HFFc6 (cell line): ENCODE measurements at places on chromosomes 7 and 10. TPM values are rescaled to one million over a fixed set of nuclear protein-coding genes. Genes with fewer than 3 reads are reported as not detected.

DNA sequence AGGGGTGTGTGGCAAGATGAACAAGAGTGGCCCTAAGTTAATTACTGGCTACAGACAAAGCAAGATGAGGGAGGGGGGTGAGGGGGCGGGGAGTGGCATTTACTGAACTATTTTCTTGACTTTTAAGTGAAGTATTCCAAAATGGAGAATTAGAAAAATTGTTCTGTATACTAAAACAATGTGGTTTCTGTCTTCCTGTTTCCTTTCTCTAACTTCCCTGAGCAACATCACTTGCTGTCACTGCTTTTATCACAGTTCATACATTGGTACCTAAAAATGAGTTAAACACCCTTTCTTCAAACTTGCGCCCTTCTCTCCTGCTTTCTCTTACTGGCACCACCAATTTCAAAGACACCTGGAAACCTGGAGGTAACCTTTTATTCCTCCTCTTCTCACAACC lies 21.6 kb downstream of the PDZD8 start:
- H3K4me3 ChIP-seq = no peak overlapping the region
- peaks cover 21% of the 10 kb centered on the region for H3K4me1 ChIP-seq
- no peak for DNase-seq
- H3K27me3 ChIP-seq = no peaks in the 10 kb centered on the region
- H3K36me3 ChIP-seq = no peaks in the 10 kb centered on the region

GRCh38 chr7:2959103-2959680 lies 84.5 kb downstream of the CARD11 start:
- peaks cover 6% of the 10 kb centered on the region for H3K27me3 ChIP-seq
- H3K36me3 ChIP-seq = no peaks in the 10 kb centered on the region
- no peak for DNase-seq

GRCh38 chr7:144842377-144842851 lies 6.6 kb upstream of the TPK1 start:
- H3K36me3 ChIP-seq = no peaks in the 10 kb centered on the region
- DNase-seq = no peak
- no peak overlapping the region for H3K27ac ChIP-seq
- no peaks in the 10 kb centered on the region for H3K4me1 ChIP-seq

GRCh38 chr7:47724335-47724982 lies 142.5 kb upstream of the TNS3 start:
- H3K27me3 ChIP-seq = peaks cover 3% of the 10 kb centered on the region; the same call in 1 of the 2 replicates
- peak; percentile 23 for DNase-seq
- H3K4me1 ChIP-seq = peaks cover 23% of the 10 kb centered on the region
- H3K27ac ChIP-seq = peak overlapping the region; percentile 50
- no peak overlapping the region for H3K4me3 ChIP-seq

DNA sequence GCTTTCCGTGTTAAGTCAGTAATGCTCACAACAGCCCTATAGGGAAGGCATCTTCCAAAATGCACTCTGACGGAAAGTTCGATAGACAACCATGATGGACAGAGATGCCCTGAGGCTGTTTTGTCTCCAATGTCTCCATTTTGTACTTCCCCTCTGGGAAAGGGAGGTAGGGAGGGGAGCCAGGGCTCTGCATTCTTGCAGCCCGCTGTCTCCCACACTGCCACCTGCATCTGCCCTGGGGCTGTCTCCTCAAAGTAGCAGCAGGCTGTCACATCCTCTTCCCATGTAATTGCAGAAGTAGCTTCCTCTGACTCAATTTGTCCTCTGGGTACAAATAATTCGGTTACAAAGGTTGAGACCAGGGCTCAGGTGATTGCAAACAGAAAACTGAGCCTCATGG lies 131.4 kb downstream of the GPAM start:
- H3K27me3 ChIP-seq = no peaks in the 10 kb centered on the region; the same call in 1 of the 2 replicates
- H3K4me3 ChIP-seq = no peak overlapping the region
- H3K36me3 ChIP-seq = no peaks in the 10 kb centered on the region
- no peaks in the 10 kb centered on the region for H3K4me1 ChIP-seq

- H3K4me3 ChIP-seq = no peak overlapping the region
- peaks cover 8% of the 10 kb centered on the region; the same call in 1 of the 2 replicates for H3K4me1 ChIP-seq
- H3K27ac ChIP-seq = no peak overlapping the region
- DNase-seq = no peak
Observed at GRCh38 chr10:88385601-88386203, 197.4 kb downstream of the RNLS start.

GRCh38 chr10:77249901-77250459 lies 387.6 kb downstream of the KCNMA1 start:
- H3K4me1 ChIP-seq = peaks cover 67% of the 10 kb centered on the region
- no peak overlapping the region for H3K27ac ChIP-seq
- no peak overlapping the region for H3K4me3 ChIP-seq
- DNase-seq = no peak
- no peaks in the 10 kb centered on the region; the same call in 1 of the 2 replicates for H3K27me3 ChIP-seq
- peaks cover 8% of the 10 kb centered on the region for H3K36me3 ChIP-seq

DNA sequence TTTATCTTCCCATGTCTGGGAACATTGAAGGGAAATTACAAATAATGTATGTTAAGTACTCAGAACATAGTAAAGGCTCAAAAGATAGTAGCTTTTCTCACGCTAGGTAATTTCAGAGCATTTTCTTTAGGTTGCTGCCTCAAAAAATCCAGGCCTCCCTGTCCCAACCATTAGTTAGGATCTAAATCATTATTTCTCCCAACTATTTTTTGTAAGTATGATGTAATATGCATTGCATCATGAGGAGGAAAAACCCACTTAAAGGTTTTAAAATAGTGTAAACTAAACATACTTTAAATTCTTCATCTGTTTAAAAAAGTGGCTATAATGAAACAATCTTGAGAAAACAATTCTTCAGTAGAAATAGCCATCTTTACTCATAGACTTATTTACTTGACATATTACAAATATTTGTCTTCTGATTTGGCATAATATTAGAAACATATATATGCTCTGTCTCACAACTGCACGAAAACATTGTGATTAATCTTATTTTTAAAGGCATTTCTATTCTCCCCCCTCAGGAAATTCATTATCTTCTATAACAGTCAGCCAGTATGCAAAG lies 329.3 kb downstream of the ELMO1 start:
- H3K36me3 ChIP-seq = no peaks in the 10 kb centered on the region
- no peak overlapping the region for H3K27ac ChIP-seq
- H3K4me3 ChIP-seq = no peak overlapping the region
- H3K27me3 ChIP-seq = peaks cover 2% of the 10 kb centered on the region

Gene PAPSS2
- 422 to 607 TPM (median 498 TPM) in 3 replicates for total RNA-seq

- no peak for DNase-seq
- no peaks in the 10 kb centered on the region for H3K27me3 ChIP-seq
- no peak overlapping the region for H3K27ac ChIP-seq
- H3K4me3 ChIP-seq = no peak overlapping the region
- no peaks in the 10 kb centered on the region for H3K4me1 ChIP-seq
Observed at GRCh38 chr7:70132852-70133690, 534.8 kb downstream of the AUTS2 start.

- DNase-seq = no peak
- H3K4me3 ChIP-seq = no peak overlapping the region
- peak overlapping the region; percentile 25; the same call in 1 of the 2 replicates for H3K27ac ChIP-seq
- H3K4me1 ChIP-seq = peaks cover 51% of the 10 kb centered on the region
- 0 out of 2 replicates have a peak, but pooled peaks cover 5% of the 10 kb centered on the region for H3K36me3 ChIP-seq
Observed at GRCh38 chr7:28088901-28089714, 91.5 kb downstream of the JAZF1 start.

Gene ST8SIA6
- 0.16 TPM in 1 of 3 replicates, not detected in the others for total RNA-seq

GRCh38 chr10:94630017-94630688 lies 53.4 kb upstream of the CYP2C18 start:
- H3K4me1 ChIP-seq = no peaks in the 10 kb centered on the region
- no peak overlapping the region for H3K27ac ChIP-seq
- DNase-seq = peak; percentile 12
- H3K4me3 ChIP-seq = no peak overlapping the region

DNA sequence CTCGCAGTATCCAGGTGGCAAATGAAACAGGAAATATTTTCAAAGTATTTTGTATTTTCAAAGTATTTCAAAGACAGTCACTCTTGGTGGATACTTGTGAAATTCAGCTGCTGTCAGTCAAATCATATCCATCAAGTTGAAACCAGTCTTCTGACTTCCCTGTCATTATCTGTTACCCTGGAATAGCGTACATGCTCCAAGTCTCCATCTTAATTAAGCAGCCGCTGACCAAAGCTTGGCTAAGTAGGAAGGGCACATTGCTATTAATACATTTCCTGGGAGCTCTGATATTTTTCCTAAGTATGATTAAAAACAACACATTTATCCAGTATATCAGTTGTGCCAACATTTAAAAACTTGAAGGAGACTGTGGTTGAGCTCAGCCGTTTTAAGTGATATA lies 112.2 kb downstream of the ZMYND11 start:
- no peaks in the 10 kb centered on the region for H3K4me1 ChIP-seq
- no peak overlapping the region for H3K27ac ChIP-seq
- no peak overlapping the region for H3K4me3 ChIP-seq
- DNase-seq = no peak

GRCh38 chr10:3445648-3446047 lies 273.1 kb upstream of the PITRM1 start:
- no peak overlapping the region for H3K27ac ChIP-seq
- H3K36me3 ChIP-seq = no peaks in the 10 kb centered on the region
- H3K4me3 ChIP-seq = no peak overlapping the region
- peaks cover 7% of the 10 kb centered on the region for H3K27me3 ChIP-seq
- H3K4me1 ChIP-seq = peaks cover 11% of the 10 kb centered on the region

DNA sequence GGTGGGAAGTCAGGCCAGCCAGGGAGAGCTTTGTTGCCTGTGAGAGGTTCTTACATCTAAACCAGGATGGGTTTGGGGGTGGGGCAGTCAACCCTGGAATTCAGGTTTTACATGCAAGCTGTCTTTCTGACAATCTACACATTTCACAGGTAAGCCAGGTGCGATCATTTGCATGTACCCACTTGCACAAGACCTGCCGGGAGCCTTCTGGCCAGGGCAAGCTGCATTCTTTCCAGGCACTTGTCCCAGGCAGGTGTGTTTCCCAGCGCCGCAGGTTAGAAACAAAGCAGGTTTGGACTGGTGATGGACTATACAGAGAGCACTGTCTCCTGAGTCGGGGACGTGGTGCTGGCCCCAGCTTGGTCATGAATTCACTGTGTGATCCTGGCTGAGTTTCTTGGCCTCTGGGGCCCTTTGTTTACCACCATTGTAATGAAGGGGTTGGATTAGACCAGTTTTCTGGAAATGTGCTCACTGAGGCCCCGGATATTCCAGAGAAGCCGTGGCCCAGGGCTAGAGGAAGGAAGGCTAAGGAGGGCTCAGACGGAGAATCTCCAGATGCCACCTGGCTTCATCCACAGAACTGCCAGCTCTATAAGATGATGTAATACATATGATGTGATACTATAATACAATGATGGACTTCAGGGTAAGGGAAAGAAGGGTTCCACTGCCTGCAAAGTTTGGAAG lies 205.2 kb upstream of the SVIL start:
- H3K4me3 ChIP-seq = no peak overlapping the region
- H3K4me1 ChIP-seq = no peaks in the 10 kb centered on the region
- H3K36me3 ChIP-seq = 0 out of 2 replicates have a peak, but pooled peaks cover 5% of the 10 kb centered on the region
- DNase-seq = no peak
- no peak overlapping the region for H3K27ac ChIP-seq

- no peaks in the 10 kb centered on the region for H3K27me3 ChIP-seq
- no peak overlapping the region for H3K27ac ChIP-seq
- peaks cover 25% of the 10 kb centered on the region for H3K36me3 ChIP-seq
- no peak for DNase-seq
Observed at GRCh38 chr7:65974876-65975275, 7.1 kb downstream of the GUSB start.

DNA sequence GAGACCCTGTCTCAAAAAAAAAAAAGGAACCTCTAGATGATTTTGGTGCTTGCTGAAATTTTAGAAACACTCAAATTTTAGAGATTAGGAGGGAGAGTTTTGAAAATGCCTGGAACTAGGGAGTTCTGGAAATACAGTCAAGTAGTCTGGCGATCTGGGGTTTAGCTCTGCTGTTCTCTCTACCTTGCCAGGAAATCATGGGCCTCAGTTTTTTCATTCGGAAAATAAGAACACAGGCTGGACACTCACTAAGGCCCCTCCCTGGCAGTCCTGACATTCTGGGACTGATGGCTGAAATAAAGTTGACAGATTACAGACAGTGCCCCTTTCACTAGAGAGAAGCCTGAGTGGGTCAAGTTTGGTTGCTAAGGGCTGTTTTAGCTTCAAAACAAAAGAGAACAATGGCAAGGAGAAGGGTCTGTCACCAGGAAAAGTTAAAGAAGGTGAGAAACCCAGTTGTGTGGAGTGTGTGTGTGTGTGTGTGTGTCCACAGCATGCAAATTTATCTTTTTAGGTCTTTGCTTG lies 25.0 kb upstream of the CALN1 start:
- H3K27ac ChIP-seq = no peak overlapping the region
- H3K27me3 ChIP-seq = peaks cover 2% of the 10 kb centered on the region
- no peak for DNase-seq
- no peaks in the 10 kb centered on the region for H3K4me1 ChIP-seq

Gene EPO
- total RNA-seq = not detected in 3 replicates

- H3K27me3 ChIP-seq = no peaks in the 10 kb centered on the region; the same call in none of the 2 replicates
- H3K4me1 ChIP-seq = peaks cover 26% of the 10 kb centered on the region
- DNase-seq = no peak
- no peaks in the 10 kb centered on the region for H3K36me3 ChIP-seq
- no peak overlapping the region for H3K4me3 ChIP-seq
- no peak overlapping the region for H3K27ac ChIP-seq
Observed at GRCh38 chr7:135769005-135769802, 20.6 kb upstream of the FAM180A start.

DNA sequence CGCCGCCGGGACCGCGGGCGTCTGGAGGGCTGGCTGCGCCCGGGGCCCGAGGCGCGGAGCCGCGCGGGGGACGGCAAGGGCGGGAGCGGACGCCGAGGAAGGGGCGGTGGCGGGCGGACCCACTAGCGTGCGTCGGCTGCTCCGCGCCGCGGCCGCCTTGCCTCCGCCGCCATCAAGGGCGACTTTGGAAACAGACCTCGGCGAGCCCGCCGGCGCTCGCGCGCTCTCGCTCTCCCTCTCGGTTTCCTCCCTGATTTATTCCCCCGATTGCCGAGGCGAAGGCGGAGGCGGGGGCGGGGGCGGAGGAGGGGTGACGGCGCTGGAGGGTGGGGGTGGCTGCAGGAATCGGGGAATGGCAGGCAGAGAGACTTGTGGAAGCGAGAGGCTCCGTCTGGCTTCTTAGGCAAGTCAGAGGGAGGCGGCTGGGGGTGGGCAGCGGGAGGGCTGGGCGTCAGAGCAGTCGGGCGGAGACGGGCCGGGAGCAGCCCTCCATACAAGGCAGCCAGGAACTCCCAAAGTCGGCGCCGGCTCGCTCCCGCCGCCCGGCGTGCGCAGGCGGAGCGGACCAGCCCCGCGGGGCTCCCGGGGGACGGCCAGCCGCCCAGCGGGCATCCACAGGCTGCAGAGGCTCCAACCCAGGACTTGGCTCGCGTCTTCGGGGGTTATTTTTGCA lies at the start of gene CACNA2D1:
Gene CACNA2D1, minus strand, starts transcription at position 231 of the 673 bp plus-strand sequence.
- H3K27ac ChIP-seq = peak within 1 kb of the TSS; percentile 85
- peaks cover 39% of the 10 kb centered on the region for H3K4me1 ChIP-seq
- DNase-seq = peak; percentile 82
- no peaks in the 10 kb centered on the region for H3K36me3 ChIP-seq
- no peaks in the 10 kb centered on the region; the same call in none of the 2 replicates for H3K27me3 ChIP-seq

DNA sequence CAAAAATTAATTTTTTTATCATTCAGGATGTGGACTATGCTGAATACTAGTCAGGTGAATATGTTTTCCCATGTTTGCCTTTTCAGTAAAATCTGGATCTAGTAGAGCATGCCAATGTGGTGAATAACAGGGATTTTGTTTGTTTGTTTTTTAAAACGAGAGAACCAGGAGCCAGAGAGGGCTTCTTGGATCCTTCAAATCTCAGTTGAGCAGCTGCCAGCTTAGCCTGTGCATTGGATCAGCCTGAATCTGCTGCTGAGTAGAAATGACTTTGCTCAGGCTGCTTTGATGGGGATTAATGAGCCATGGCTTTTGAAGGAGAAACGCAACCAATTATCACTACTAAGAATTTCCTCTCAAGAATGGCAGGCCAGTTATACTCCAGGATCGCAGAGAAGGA lies 493.8 kb downstream of the ARL4A start:
- DNase-seq = no peak
- no peaks in the 10 kb centered on the region for H3K4me1 ChIP-seq
- H3K27ac ChIP-seq = no peak overlapping the region
